ENCODE measurements at places on chromosomes 11 and 22. TPM values are rescaled to one million over a fixed set of nuclear protein-coding genes. Genes with fewer than 3 reads are reported as not detected.
A peak's percentile ranks its signal among the peaks of the same experiment; 100 is the strongest.

- no peaks in the 10 kb centered on the region for H3K36me3 ChIP-seq
- no peak for DNase-seq
- H3K4me3 ChIP-seq, result no peak overlapping the region
- peak overlapping the region; percentile 22 for H3K27ac ChIP-seq
- peaks cover 11% of the 10 kb centered on the region for H3K4me1 ChIP-seq
Observed at GRCh38 chr11:111944651-111945051, 7.5 kb downstream of the DIXDC1 start.

TSPAN32 gene
- total RNA-seq, result 0.81 TPM

KBTBD4 gene
- total RNA-seq, result 20.0 TPM

DNA sequence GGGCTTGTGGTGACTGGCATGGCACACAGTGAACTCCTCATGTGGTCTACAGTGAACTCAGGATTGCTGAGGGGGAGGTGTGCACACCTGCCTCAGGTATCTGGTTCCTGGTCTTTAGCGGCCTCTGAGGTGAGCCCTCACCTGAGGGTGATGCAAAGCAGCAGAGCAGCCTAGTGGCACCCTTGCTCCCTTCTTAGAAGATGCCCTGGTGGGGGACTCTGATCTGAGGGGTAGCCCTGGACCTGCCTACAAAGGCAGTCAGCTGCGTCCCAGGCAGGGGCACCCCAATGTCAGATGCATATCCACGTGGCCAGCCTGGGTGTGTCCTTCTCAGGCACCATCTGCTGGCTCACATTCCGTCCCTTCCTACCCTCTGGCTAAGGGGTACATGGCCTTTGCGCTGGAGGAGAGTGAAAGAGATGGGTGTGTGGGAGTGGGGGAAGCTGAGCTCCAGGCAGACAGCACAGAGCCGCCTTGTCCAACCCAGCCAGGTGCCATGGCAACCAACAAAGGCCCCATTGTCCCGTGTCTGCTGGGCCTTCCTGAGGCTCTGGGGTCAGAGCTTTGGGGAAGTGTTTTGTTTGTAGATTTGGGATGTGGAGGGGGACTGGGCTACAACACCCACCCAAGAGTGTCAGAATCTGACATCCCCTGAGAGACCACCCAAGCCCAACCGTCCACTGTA lies 5.8 kb downstream of the PLEKHB1 start:
- H3K27ac ChIP-seq, result no peak overlapping the region
- no peaks in the 10 kb centered on the region for H3K36me3 ChIP-seq
- no peak overlapping the region for H3K4me3 ChIP-seq
- H3K4me1 ChIP-seq, result peaks cover 5% of the 10 kb centered on the region
- DNase-seq, result peak; percentile 78

- DNase-seq, result peak; percentile 29
- H3K27me3 ChIP-seq, result no peaks in the 10 kb centered on the region
- peaks cover 14% of the 10 kb centered on the region for H3K36me3 ChIP-seq
- H3K4me1 ChIP-seq, result no peaks in the 10 kb centered on the region
Observed at GRCh38 chr11:78202733-78203167, 14.0 kb downstream of the USP35 start.

GRCh38 chr11:61709110-61709509 lies 28.9 kb downstream of the DAGLA start:
- DNase-seq, result no peak
- no peaks in the 10 kb centered on the region for H3K36me3 ChIP-seq
- H3K27me3 ChIP-seq, result no peaks in the 10 kb centered on the region
- no peaks in the 10 kb centered on the region for H3K4me1 ChIP-seq
- H3K4me3 ChIP-seq, result no peak overlapping the region
- no peak overlapping the region for H3K27ac ChIP-seq

DNA sequence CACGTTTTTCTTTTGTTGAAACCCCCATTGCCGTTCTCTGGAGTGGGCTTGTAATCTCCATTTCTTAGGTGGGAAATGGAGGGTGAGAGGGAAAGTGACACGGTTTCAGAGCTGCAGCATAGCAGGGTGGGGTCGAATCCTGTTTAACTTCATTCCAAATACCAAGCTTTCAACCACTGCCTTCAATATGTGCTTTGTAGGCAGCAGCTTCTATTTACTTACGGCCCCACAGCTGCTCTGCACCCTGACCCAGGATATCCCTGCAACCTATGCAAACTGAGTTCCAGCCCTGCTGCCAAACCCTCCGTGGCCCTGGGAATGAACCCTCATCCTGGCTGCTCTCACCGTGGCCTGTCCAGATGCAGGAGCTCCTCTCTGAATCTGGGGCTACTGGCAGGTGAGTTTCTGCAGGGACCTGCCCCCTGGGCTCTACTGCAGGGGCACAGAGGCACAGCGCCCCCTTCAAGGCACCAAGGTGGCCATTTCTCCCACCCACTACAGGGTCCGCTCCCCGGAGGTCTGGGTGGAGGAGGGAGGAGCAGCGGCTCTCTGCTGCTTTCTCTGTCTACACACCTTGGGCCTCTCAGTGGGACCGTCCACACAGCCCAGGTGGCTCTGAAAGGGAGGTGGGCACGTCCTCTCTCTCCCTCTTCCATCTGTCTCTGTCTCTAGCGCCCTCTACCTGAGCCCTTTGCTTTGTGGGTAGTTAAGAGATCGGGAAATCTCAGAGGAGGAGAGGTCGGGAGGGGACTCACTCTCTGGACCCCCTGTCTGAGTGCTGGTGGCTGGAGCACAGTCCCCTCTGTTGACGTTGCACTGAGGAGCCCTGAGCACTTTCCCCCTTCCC lies 279.1 kb downstream of the BRD1 start:
- peak; percentile 50 for DNase-seq
- H3K4me1 ChIP-seq, result no peaks in the 10 kb centered on the region

DNA sequence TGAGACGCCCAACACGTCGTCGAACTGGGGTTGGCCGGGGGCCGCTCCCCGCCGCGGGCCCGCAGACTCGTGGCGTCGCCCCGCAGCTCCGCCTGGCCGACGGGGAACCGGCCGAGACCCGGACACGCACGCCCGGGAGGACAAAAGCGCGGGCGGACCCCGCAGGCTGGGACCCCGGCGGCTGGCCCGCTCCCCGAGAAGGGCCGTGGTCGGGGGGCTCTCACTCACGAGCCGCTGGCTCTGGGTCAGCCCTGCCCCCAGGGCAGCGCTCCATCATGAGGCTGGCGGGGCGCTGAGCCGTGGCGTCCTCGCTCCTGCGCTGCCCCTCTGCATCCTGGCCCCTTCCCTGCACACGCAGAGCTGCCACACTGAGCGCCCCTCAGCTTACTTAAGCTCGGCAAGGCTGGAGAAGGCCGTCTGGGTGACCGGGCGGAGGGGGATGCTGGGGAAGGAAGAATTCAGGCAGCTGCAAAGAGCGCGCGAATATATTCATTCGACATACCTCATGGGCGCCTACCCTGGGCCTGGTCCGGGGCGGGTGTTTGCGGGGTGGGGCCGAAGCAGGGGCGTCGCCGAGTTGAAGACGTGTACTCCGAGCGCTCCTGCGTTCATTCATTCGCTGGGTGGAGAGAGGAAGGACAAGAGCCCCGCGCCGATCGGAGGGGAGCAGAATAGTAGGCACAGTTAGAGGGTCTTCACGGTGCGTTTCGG lies 579 bp upstream of the CYB5R2 start:
- peaks cover 21% of the 10 kb centered on the region for H3K27me3 ChIP-seq
- no peaks in the 10 kb centered on the region for H3K36me3 ChIP-seq
- H3K4me1 ChIP-seq, result peaks cover 27% of the 10 kb centered on the region
- H3K4me3 ChIP-seq, result peak overlapping the region; percentile 59

DNA sequence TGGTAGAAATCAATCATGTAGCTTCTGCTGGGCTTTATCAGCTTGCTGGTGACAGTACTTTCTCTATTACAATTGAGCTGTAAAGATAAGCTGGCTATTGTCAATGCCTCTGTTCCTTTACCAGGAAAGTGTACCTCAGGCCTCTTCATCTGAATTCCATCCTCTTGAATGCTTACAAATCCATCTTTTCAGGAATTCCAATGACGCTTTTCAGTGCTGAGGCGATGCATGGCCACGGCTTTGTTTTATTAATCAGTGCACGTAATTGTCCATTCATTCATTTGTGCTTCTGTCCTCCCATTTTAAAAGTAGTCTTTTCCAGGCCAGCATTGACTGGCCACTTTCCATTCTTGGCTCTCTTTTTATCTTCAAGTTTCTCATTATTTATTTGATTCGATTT lies 202.0 kb downstream of the PGR start:
- no peak for DNase-seq
- H3K4me3 ChIP-seq, result no peak overlapping the region
- H3K4me1 ChIP-seq, result no peaks in the 10 kb centered on the region
- no peaks in the 10 kb centered on the region for H3K27me3 ChIP-seq

- H3K36me3 ChIP-seq, result no peaks in the 10 kb centered on the region
- H3K4me1 ChIP-seq, result peaks cover under 1% of the 10 kb centered on the region
- no peak for DNase-seq
- H3K27me3 ChIP-seq, result no peaks in the 10 kb centered on the region
- no peak overlapping the region for H3K27ac ChIP-seq
Observed at GRCh38 chr11:96017856-96018255, 93.9 kb upstream of the MTMR2 start.
